ENCODE measurements at places on chromosomes 6 and 20.

- DNase-seq: no peak
Observed at GRCh38 chr20:57009775-57010174, 256.7 kb downstream of the BMP7 start.

DNA sequence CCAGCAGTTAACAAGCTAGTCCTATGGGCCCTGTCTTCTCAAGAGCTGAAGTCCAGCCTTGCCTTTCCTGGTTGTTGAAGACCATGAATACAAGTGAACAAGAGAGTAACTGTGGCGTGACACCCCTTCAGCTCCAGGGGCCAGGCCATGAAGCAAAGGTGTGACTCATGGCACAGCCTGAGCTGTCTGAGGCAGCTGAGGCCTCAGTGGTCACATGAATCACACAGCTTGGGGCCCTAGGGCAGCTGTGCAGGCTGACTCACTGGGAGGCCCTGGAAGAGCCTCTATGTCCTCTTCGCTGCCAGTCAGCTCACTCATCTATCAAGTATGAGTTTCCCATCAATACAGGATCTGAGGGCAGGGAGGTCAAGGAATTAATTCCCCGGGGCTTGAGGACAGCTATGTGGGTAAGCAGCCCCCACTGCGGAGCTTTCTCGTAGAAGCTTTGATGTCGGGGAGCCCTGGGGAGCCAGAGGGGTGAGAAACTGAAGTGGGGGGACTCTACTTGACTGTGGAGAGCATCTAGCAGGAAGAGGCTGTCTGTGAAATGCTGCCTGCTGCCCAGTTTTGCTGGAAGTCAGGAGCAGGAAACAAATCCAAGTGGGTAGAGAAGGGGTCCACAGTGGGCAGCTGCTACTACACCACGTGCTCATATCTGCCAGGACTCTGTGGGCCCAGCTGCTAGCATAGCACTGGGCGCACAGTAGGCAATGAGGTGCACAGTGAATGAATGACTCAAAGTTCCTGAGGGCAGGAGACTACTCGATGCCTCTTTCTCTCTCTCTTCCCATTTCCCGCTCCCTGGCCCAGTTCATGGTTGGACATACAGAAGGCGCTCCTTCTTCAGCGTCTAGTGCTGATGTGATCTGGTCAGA is 13.7 kb upstream of the FAM83C start:
- no peak for DNase-seq

- no peak for DNase-seq
Observed at GRCh38 chr20:36351937-36352336, 45.8 kb downstream of the DLGAP4 start.

GRCh38 chr6:154386848-154387717 is 30.5 kb upstream of the IPCEF1 start:
- DNase-seq: no peak

DNA sequence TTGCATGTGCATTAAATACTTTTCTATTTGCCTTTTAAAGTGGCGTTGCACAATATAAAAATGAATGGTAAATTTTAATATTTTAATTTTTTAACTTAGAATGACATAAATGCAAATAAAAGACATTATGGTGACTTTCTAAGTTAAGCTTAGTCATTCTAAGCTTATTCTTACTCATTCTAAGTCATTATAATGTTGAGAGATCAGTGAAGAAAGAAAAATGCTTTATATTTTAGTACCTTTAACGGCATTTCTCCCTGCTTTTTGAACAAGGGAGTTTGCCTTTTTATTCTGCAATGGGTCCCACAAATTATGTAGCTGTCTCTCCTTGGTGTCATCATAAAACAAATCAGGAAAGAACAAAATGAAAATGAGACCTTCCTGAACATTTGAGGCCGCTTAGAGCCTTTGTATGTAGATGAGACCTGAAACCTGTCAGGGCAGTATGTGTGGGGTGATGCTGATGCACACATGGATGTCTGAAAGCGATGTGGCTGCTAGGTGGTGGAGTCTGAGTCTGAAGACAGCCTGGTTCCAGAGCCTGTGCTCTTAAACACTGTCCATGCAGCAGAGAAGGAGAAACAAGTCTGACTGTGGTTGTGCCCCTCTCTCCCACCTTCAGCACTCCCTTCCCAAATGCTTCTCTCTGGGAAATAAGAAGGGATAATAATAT is 158.0 kb downstream of the PHF3 start:
- DNase-seq: no peak

DNA sequence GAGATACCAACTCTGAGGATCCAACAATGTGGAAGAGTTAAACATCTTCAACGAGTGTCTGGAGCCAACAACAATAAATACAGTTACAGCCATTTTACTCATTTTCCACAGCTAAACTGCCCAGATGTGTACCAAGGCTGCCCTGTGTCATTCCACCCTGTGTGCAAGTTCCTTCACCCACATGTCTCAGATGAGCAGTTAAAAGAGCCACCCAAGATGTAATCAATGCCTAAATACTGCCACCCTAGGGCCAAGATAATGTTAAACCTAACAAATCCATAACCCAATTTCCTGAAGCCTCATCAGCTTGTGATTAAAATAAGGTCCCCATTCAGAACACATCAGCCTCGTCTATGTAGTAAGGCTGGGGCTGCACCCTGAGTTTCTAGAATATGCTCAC is 59.9 kb downstream of the GMDS start:
- no peak for DNase-seq

DNA sequence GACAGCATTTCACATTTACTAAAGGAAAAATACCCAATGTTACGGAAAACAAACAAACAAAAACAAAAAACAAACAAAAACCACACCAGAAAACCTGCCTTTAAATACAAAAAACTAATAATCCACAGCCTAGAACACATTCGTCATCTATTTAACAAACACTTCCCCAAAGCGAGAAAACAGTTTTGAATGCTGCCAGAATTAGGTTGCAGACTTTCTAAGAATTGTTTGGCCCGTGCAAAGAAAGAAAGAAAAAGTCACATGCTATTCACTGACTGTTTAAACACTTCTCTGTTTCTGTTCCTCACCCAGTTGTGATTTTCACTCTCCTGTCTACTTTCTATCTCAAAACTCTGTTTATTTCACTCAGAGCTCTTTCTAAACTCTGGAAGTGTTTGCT is 52.5 kb downstream of the BCAS1 start:
- no peak for DNase-seq

GRCh38 chr20:46985250-46985649 is 90.6 kb downstream of the EYA2 start:
- DNase-seq: no peak
